ENCODE measurements at places on chromosomes 3 and 15.

DNA sequence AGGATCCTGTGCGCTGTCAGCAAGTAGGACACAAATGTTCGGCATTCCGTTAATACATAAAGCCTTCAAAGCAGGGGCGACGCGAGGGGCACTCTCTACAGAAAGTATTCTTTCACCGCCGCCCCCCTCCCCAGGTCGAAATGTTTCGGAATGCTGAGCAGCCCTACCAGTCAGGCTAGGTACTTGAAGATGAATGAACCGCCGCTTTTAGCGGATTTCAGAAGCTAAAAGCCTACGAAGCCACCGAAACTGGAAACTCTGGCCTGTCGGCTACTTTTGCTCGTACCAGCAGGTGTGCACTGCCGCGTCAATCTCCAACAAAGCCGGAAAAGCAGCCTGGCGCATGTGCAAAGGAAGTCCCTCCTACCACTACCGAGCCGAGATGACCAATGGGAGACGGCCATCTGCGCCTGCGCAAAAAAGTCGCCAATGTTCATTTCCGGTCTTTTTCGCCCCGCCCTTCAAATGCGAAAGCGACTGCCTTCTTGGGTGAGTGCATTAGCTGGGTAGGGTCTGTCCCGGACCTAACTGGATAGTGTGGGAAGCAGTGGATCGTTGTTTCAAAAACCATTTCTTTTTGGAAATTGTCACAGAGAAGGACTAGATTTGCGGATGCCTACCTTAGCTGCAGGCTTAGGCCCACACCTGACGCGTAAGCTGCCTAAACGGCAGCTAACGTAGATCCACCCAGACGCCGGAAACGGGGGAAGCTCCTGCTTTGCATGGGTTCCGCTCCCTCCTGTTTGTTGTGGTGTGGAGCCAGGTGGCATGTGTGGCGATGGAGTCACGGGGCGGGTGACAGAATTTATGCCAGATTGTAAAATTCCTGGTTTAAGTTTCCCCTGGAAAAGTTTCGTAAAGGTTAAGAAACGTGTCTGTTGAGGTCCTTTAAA is at the start of gene WDR5B:
Gene WDR5B (minus strand): TSS at position 301 of the 893 bp plus-strand sequence. CDS start 534 bp downstream, outside the sequence.
- peak; percentile 96 for DNase-seq

GRCh38 chr3:133230195-133230594 is 169.7 kb upstream of the BFSP2 start:
- no peak for DNase-seq

GRCh38 chr15:53840681-53841080 is 81.2 kb upstream of the WDR72 start:
- no peak for DNase-seq

DNA sequence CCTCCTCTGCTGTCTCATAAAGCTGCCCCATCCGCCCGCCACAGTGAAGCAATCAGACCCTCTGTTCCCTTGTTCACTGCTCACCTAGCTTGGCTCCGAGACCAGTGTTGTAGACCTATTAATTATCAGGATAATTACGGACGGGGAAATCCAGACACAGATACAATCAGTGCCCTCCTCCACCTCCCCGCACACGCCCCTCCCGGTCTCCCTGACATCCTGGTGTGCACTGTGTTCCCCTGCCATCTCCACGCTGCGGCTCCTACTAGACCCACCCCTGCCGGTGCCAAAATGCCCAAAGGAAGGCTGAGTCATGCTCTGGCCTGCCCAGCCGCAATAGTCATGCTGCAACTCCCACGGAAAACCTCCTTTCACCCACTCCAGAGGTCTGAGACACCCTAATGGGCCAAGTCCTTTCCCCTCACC is 277.3 kb upstream of the TLE3 start:
- no peak for DNase-seq

GRCh38 chr3:12730506-12731242 is 28.4 kb downstream of the TMEM40 start:
- DNase-seq, result no peak

GRCh38 chr3:24253336-24253735 is 241.3 kb downstream of the THRB start:
- no peak for DNase-seq

DNA sequence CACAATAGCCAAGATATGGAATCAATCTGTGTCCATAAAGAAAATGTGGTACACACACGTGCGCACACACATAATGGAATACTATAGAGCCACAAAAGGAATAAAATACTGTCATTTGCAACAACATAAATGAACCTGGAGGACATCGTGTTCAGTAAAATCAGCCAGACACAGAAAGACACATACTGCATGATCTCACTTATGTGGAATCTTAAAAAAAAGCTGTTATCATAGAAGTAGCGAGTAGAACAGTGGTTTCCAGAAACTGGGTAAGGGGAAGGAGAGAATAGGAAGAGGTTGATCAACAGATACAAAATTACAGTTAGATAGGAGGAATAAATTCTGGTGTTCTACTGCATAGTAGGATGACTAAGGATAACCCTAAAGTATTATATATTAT is 11.1 kb downstream of the ATOSA start:
- no peak for DNase-seq

GRCh38 chr3:61979638-61980037 is 393.7 kb downstream of the FEZF2 start:
- DNase-seq, result no peak

- DNase-seq, result no peak
Measured at GRCh38 chr3:129485721-129486663, 42.4 kb upstream of the RHO start.

- DNase-seq, result no peak
Measured at GRCh38 chr3:86554383-86554782, 436.6 kb downstream of the VGLL3 start.

GRCh38 chr3:81277853-81278252 is 483.6 kb downstream of the GBE1 start:
- no peak for DNase-seq

DNA sequence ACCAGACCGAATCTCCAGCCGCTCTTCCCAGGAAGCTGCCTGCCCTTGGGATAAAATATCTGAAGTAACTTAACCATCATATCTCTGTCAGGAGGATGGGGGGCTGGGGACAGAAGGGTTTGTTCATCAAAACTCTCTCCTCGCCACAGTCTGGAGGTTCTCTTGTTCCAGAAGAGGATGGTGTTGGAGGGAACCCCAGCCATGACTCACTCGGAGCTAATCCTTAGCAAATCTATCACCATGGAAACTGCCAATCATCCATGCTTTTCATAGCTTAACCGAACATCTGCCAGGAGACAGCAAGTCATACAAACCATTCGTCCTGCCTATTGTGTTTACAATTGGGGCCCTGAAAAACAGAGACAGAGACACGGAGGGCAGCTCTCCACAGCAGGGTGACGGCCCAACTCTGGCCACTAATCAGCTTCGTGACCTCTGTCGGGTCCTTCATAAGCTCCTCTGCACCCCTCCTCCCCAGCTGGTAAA is 73.8 kb upstream of the HEG1 start:
- no peak for DNase-seq

DNA sequence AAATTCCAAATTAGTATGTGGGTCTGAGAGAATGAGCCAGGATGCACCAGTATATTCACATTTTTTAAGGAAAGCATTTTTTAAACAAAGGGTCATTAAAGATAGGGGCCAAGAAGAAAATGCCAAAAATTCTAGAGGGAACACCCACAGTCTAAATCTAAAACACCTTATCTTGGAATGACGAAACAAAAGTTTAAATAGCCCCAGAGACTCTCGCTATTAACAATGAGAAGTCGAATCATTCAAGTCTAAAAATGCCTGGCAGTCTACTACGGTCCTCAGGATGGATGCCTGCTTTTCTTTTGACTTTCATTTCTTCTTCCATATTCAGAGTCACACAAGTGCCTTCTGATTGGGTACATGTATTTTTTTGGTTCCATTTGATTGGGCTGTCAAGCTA is 66.3 kb downstream of the SSUH2 start:
- no peak for DNase-seq

DNA sequence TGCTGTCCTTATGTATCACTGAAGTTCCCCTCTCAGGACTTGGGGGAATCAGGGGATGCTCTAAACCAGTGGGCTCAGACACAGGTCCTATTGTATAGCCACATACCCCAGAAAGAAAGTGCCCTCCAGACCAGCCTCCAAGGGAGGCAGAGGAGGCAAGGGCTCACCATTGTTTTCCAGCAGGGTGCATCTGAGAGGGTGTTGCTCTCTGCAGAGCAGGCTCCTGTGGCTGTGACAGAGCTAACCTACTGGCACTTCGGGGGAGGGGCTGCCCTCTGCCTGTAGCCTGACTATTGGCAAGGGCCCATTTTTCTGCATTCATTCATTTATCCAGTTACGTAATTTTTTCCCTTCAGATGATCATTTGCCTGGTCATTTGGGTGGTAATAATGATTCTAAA is 39.9 kb downstream of the EEFSEC start:
- DNase-seq, result no peak

DNA sequence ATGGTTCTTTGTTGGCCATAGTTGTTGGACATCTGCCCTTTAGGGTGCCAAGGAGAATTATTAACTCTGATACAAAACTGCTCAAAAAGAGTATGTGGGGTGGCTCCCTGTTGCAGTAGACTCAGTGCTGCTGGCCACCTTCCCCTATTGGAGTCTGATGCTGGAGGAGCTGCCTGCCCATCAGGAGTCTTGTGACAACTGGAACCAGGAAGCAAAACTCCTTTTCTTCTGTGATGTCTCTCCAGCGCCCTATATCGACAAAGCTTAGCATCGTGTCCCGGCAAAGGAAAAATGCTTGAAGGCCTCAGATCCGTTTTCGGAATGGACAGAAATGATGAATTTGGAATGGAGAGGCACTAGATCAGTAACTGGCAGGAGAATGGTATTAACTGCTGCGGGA is 23.5 kb downstream of the PAK2 start:
- no peak for DNase-seq

DNA sequence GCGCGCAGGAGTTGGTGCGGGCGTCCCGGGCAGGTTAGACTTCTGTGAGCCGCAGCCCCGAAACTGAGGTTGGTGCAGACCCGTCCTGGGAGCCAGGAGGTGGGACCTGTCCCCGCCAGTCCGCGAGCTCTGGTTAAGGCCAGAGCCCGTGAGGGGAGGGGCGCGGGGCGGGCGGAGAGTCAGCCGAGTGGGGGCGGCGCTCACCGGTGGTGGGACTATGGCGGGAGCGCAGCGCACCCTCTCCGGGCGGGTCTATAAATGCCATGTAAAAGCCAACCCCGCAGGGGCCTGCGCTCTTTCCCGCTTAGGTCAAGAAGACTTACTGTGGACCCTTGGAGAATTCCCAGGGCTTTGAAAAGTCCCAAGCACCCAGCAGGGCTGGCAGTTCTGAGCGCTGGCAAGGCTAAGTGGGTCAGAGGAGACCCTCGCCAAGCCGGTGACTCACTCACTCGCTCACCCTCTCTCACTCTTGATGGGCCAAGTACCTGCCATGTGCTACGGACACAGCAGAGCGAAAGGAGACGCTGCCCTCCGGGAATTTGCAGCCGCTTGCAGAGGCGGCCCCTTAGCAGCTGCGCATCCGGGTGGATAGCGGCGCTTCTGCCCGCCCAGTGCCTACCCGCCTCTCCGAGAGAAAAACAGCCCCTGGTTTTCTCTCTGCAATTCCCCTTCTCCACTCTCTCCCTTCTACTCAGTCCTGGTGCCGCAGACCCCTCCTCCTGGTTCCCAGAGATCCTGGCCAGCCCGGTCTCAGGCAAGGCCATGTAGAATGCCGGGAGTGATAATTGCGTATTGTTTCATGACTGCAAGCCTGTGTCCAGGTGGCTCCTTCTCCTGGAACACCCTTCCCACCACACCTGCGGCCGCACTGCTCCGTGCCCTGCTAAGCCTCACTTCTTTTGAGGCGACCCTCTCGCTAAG is at the start of gene ALDH1L1:
Gene ALDH1L1 (minus strand): TSS at position 110 of the 921 bp plus-strand sequence. CDS start 19,607 bp downstream, outside the sequence.
- no peak for DNase-seq

DNA sequence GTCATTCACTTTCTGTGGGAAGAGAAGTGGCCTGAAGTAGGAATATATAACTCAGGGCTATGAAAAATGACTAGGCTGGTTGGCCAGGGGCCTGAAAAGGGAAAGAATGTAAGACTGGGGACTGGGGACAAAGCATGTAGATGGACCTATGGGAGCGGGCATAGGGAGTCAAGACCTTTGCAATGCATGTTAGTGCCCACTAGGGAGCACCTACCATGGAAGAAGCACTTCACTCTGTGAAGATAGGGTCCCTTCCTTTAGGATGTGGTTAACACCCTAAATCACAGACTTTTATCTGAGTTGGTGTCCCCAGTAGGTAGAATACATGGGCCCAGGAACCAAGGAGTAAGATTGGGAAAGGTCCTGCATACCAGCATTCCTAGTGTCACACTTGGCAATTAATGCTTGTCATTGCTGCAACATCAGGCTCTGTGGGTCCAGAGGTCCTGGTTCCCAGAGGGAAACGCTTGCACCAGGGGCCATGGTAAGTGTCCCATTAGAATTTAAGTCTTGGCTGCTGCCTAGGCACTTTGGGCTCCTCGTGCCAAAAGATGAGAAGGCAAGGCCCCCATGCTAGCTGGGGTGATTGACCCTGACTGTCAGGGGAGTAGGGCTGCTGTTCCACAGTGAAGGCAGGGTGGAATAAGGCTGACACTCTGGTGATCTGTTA is 79.6 kb downstream of the CRYGS start:
- no peak for DNase-seq

DNA sequence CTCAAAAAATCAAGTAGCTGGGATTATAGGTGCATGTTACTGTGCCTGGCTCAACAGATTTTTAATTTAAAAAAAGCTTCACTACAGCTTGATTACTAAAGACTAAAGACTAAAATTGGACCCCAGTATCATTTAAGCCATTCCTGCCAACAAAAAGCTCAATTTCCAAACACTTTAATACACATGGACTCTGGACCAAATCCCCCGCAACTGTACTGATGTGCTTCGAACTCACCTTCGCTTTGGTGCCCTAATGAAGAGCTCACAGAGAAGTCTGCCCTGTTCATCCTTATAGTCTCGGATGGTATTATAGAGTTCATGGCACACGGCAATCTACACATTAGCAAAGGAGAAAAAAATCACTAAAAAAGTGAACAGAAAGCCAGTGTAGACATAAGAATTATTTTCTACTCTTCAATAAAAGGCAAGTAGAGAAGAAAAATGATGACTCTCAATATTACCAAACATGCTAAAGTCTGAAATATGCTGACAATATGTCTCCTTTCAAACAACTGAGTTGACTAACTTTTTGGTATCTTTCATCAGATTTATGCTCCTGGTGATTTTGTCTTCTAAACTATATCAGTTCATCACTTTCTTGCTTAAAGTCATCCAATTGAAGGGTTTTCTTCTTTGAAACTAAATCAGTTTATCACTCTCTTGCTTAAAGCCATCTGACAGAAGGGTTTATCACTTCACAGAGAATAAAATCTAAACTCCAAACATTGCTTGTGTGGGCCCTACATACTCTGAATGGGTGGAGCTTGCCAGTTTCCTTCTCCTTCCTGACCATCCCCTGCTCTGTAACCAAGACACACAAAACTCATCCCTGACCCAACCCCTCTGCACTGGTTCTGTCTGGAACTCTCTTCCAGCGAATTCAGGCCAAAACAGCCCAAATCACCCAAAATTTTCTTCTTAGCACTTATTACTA is 7.2 kb downstream of the PBRM1 start:
- no peak for DNase-seq

GRCh38 chr3:48125013-48125705 is 63.1 kb downstream of the CDC25A start:
- no peak for DNase-seq

GRCh38 chr3:48558493-48559134 is 2.0 kb upstream of the PFKFB4 start:
- DNase-seq, result no peak

- DNase-seq, result peak; percentile 15
Measured at GRCh38 chr3:169966951-169967915, 626 bp downstream of the SEC62 start.

Measured in activated effector memory CD4-positive, alpha-beta T cell treated with Interleukin-2 at 50 U/mL for 16 hours (primary cell).